CD4-positive, alpha-beta T cell treated with Interleukin-15 for 4 hours (primary cell): ENCODE measurements at places on chromosomes 7 and 10.

GRCh38 chr7:48274662-48275061 is 103.4 kb downstream of the ABCA13 start:
- no peak for DNase-seq

GRCh38 chr7:114930107-114930661 is 8.3 kb downstream of the MDFIC start:
- no peak for DNase-seq

DNA sequence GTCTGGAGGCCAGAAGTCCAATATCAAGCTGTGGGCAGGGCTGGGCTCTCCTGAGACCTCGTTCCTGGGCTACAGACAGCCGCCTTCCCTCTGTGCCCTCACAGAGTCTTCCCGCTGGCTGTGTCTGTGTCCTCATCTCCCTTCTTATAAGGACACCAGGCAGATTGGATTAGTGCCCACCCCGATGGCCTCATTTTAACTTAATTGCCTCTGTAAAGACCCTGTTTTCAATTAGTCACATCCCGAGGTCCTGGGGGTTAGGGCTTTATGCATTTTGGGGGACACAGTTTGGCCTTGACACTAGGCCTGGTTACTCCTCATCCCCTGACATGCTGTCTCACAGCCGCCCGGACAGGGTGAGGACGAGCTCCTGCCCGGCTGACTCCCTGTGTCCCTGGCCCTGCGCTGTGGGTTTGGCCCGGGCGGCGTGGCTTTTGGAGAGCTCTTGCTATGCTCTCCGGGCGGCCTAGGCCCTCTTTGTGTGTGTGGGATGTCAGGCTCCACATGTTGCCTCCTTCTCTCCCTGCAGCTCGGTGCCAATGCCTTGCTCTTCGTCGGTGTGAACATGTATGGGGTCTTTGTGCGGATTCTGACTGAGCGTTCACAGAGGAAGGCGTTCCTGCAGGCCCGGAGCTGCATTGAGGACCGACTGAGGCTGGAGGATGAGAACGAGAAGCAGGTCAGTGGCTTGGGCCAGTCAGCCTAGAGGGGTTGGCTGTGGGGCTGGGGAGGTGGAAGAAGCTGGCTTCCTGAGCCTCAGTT is 18.2 kb downstream of the ADCY1 start:
- no peak for DNase-seq

DNA sequence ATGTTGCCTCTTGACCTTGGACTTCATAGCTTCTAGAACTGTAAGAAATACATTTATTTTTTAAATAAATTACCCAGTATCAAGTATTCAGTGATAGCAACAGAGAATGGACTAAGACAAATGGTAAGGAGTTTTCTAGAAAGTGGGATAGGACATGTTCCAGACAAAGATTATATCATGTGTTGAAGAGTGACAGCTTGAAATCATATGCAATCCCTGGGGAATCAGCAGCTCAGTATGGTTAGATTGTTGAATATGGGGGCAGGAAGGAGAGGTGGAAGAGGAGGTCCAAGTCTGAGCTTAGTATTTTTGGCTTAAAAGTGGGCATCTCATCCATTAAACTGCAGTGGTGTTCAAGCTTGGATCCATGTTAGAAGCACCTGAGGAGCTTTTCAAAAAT is 74.1 kb downstream of the ENTPD1 start:
- DNase-seq: no peak
